ENCODE measurements at places on chromosomes 6 and 20.

GRCh38 chr6:25481267-25481666 is 170.7 kb upstream of the SCGN start:
- DNase-seq, result no peak

- no peak for DNase-seq
These were observed 172.4 kb downstream of the BCAS1 start for GRCh38 chr20:53897884-53898555.

DNA sequence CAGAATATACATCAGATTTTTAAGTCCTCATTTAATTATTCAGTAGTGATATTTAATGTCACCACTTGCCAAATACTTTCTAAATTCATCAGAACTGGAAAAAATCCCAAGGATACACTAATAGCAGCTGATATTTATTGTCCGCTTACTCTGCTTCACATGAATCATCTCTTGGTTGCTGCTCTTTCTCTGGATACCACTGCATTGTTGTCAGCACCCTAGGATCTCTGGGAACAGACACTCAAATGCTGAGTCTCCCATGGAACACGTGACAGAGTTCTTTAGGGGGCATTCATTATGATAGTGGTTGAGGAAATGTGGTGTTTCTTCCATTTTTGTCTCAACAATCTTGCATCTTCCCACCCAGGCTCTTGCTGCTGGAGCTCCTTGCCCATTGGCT is 318.0 kb downstream of the RFPL4B start:
- DNase-seq, result no peak

GRCh38 chr20:57842720-57843119 is 132.9 kb upstream of the PMEPA1 start:
- DNase-seq, result no peak

- no peak for DNase-seq
These were observed 493.1 kb upstream of the FLRT3 start for GRCh38 chr20:14830466-14830865.

- DNase-seq, result no peak
These were observed 2.5 kb downstream of the KCNK5 start for GRCh38 chr6:39226639-39227329.

GRCh38 chr6:72621291-72622093 is at the start of gene KCNQ5:
Gene KCNQ5, plus strand, starts transcription at chr6:72622064.
- no peak for DNase-seq

- no peak for DNase-seq
These were observed 30.5 kb upstream of the NELFCD start for GRCh38 chr20:58950603-58951002.

DNA sequence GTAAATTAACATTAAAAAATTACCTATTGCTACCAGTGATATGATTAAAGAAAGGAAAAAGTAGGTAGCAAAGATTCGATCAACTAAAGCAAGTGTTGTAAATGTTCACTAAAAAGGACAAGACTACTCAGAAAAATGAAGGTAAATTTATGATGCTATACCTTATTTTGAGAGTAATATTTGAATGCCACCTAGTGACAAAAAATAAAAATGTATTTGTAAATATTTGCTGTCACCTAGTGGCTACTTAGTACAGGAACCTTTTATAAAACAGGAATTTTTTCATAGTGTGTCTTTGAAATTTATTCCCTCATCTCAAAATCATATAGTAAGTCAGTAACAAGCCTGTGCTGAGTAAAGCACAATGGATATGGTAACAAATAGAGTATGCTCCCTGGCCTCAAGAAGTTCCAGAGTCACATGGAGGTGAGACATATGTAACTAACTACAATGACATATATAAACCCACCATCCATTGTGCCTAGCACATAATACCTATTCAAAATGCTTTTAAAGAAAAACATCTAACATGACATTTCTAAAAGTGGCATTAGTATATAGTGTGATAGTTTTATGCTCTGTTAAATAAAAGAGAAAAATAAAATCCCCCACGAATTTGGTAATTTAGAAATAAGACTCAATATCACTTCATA is 193.1 kb upstream of the SIM1 start:
- no peak for DNase-seq

DNA sequence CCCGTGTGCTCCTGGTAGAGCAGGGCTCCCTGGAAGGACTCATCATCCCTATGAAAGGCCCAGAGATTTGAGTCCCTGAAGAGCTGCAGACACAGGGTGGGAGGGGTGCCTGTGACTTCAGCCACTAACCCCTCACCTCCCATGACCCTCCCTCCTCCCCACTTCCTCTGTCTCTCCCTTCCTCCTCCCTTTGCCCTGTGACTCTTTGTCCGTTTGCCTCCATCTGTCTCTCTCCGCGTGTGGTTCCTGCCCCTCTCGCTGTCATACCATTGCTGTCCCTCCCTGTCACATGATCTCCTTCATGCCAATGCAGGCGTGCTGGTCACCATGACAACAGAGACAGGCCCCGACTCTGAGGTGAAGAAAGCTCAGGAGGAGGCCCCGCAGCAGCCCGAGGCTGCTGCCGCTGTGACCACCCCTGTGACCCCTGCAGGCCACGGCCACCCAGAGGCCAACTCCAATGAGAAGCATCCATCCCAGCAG is 19.0 kb downstream of the EPB41L1 start:
- DNase-seq, result no peak

- DNase-seq, result peak; percentile 19
These were observed at the start of gene TFAP2A for GRCh38 chr6:10414756-10415616. Gene TFAP2A, minus strand, starts transcription at chr6:10415074. Its CDS starts 83 bp downstream, at chr6:10414991.

DNA sequence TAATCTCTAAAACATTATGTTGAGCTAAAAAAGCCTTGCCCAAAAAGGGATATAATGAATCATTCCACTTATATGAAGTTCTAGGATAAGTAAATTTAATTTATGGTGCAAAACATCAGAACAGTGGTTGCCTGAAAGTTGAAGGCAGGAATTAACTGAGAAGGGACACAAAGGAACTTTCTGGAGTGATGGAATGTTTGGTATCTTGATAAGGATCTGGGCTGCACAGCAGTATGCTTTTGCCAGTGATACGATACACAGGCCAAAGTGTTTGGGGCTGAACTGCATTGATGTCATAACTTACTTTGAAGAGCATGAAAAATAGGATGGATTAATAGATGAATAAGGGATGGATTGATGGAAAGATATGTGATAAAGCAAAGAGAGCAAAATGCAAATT is 146.1 kb upstream of the LRFN2 start:
- DNase-seq, result no peak

- no peak for DNase-seq
These were observed 205.2 kb downstream of the KIF16B start for GRCh38 chr20:16367948-16368560.

DNA sequence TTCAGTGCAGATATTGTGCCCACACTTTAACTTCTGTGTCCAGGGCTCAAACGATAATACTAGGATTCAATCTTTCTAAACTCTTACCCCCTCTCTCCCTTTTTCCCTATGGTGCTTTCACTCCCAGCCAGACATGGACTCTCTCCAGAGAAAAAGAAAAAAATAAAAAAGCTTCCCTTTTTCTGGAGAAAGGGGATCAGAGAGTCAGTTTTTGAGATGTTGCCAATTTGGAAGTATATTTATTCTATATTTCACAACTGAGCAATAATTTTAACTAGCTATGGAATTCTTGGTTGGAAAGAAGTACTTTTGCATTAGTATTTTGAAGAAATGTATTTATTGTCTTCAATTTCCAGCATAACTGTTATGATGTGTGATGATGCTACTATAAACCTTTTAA is 72.2 kb upstream of the ZFP64 start:
- DNase-seq, result no peak

DNA sequence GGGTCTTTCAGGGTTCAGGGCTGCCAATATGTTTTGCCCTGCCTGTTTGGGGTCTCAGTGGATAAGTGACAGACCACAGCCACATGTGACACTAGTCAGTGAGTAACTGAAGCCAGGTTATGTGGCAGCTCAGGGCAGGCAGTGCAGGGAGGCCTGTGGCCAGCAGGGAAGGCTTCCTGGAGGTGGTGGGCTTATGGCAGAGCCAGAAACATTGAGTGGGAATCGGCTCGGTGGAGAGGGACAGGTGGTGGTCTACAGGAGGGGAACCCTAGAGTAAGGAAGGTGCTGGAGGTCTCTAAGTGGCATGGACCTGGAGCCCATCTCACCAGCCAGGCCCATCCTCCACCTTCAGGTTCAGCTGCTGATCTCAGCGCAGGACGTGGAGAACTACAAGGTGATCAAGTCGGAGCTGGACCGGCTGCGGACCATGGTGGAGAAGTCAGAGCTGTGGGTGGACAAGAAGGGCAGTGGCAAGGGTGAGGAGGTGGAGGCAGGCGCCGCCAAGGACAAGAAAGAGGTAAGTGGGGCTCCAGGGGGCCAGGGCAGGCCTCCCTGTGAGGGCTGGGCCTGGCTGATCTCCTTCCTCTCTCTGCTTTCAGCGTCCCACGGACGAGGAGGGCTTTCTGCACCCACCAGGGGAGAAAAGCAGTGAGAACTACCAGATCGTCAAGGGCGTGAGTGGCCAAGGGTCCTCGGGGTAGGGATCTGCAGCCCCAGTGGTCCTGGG is 34.9 kb downstream of the UQCC2 start:
- DNase-seq, result no peak

- DNase-seq, result no peak
These were observed 18.7 kb downstream of the LEMD2 start for GRCh38 chr6:33770124-33770832.

DNA sequence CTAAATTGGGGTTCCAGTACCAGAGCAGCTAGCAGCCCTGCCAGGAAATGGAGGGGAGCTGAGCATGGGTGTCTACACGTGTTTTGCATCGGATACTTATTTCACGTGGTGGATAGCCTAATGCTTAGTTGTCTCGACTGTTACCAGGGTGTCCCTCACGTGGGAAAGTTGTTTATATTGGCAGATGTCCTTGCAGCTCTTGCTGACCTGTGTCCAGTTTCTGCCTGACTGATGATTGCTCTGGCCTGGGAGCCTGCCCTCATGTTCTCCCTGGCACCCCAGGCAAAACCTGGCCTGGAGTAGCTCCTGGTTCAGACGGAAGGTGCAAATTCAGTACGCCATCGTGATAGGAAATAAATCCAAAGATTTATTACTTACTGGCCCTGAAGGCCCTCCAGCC is 11.8 kb upstream of the FERMT1 start:
- no peak for DNase-seq

- DNase-seq, result no peak
These were observed 125.5 kb downstream of the PHACTR1 start for GRCh38 chr6:12842114-12842513.

DNA sequence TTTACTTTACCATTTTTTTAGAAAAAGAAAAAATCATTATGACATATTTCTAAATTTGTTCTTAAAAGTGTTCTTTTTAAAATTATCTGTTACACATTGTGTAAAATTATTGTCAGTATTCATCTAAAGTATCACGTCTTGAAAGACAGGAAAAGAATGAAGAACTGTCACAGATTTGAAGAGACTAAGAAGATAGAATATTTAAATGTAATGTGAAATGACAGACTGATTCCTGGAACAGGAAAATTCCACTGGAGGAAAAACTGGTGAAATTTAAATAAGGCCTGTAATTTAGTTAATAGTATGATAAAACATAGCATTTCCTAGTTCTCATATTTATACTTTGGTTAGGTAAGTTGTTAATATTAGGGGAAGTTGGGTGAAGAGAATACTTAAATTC is 52.8 kb upstream of the RUNX2 start:
- DNase-seq, result no peak

DNA sequence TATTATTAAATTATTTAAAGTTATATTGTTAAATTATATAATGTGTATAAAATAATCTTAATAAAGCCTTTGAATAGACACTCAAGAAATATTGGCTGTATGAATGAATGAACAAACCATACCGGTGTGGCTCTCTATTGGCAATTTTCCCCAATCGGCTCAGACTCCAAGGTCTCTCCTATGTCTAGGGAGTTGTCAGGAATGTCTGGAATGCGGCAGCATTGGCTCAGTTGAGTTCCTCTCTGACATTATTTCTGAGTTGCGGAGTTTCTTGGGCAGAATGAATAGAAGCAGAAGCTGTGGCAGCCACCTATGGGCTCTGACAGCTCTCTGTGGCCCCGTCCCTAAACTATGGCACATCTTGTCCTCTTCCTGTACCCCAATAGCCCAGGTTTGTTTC is 111.0 kb downstream of the SOBP start:
- peak; percentile 77 for DNase-seq

DNA sequence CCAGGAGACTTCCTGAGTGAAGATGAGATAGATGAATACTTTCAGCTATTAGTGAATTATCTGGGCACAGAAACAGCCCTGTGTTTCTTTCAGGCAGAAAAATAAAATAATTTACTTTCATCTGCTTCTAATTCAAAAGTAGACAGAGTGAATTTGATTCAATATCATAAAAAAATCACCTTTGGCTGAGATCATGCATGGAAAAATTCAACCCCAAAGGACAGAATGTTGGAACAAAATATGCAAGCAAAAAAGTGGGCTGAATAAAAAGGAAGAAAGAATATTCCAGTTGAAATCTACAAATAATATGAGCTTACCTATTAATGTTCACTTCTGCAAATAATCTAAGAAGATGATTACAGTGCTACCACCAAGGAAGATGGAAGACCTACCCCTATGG is 546.9 kb downstream of the TFAP2B start:
- DNase-seq, result no peak

GRCh38 chr6:133184798-133185372 is 56.3 kb upstream of the EYA4 start:
- peak; percentile 51 for DNase-seq

DNA sequence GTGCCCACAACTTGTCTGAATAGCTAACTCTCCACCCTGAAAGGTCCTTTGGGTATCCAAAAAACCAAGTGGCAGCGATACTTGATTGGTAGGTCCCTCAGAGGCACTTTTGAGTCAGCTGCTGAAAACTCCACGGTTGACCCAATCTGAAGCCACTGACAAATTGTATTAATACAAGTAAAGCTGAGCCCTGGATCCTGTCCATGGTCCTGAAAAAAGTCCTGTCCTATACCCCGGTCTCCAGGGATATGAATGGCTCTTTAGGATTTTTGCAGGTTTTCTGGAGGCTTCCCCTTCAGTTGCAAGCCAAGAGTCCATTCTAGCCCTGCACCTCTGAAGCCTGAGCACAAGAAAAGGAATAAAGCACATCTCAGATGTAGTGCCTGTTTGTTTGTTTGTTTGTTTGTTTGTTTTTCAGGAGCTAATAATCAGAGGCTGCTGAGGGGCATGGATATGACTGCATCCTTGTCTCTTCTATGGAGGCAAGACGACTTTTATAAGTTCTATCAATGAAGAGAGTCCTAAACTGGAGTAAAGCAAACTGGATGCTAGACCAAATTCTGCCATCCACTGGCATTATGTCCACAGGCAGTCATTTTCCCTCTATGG is 1.7 kb upstream of the SLC12A5 start:
- peak; percentile 55 for DNase-seq

DNA sequence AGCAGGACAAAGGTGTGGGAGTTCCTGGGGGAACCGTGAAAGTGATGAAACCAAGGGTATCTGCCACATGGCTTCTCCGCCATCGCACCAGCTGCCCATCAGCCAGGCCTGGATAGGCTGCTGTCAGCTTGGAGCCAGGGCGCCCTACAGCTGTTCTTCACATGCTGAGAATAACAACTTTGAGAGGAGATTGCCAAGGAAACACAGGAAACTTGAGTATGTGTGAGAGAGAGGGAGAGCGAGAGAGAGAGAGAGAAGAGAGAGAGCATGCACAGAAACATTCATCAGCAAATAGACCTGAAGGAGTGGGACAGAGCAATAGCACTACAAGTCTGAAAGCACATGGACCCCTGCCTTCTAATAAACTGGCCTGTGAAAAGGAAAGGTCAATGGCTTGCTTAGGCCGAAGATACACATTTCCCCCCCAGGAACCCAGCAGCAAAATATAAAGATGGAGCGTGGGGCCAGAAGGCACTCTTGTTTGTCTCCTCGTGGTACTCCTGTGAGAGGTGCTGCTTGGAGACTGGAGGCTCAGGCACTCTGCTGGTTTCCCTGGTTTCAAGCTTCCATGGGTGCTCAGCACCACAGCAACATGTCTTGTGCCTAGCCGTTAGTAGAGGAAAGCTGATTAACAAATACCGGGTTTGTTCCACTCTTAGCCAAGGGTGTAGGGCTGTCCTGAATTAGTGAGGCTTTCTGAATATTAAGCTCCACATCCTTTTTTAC is 53.0 kb downstream of the SNAP25 start:
- no peak for DNase-seq
